Left cardiac atrium (tissue), 4 donors: ENCODE measurements at places on chromosomes 5 and 9. TPM values are rescaled to one million over a fixed set of nuclear protein-coding genes. Genes with fewer than 3 reads are reported as not detected.
A peak's percentile ranks its signal among the peaks of the same experiment; 100 is the strongest.

- DNase-seq: peak; percentile 27
Observed at GRCh38 chr5:53478411-53479044, 1.9 kb upstream of the FST start.

- DNase-seq: no peak
Observed at GRCh38 chr5:82534986-82535385, 256.8 kb upstream of the RPS23 start.

DNA sequence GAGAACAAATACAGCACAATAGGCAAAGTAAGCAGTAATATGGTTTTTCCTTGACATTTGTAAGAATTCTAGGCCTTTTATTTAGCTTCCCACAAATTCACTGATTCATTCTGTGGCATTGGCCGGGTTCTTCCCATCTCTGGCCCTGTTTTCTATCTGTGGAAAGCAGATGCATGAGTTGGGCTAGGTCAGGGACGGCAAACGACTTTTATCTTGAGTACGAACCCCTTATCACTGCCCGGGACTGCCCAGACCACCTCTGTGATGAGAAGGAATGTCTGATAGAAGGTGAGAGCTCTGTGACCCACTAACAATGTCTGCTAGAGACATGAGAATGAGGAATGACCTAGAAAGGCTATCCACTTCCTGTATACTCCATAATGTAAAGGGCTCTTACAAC, 35.4 kb upstream of the ADAM19 start:
- DNase-seq: no peak

- no peak for DNase-seq
Observed at GRCh38 chr9:130368631-130369103, 76.1 kb upstream of the ASS1 start.

Gene HTR4
- 8.8 TPM for total RNA-seq

Gene ETF1
- total RNA-seq: 74.0 TPM

Gene NUTM2F
- total RNA-seq: not detected
